ENCODE measurements at places on chromosomes 2 and 18.

DNA sequence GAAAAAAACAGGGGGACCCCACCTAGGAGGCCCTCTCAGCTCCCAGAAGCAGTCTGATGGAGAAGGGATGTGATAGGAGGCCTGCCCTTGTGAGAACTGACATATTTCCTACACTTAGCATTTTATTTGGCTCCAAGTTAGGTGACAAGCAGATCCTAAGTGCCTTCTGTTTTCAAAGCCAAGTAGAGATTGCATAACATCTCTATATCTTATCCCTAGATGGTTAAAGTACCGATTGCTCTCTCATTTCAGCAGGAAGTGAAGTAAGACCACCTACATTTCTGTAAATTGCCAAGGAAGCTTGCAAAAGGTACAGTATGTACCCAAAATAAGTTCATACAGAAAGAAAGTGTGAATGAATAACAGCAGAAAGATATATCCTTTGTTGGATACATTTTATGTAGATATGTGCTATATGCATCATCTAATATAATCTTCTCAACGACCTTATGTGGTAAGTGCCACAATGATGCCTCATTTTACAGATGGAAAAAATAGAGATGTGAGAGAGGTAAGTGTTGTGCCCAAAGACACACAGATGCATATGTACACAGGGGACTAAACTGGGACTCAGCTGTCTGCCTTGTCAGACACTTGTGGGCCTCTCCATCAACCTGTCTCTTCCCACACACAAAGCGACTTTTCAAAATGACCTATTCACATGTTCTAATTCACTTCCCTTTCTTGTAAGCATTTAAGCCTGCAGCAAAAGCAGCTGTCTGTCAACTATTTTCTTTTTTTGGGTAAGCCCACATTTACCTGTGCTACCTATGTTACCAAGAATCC, 38.9 kb downstream of the DHRS9 start:
- no peak for DNase-seq

DNA sequence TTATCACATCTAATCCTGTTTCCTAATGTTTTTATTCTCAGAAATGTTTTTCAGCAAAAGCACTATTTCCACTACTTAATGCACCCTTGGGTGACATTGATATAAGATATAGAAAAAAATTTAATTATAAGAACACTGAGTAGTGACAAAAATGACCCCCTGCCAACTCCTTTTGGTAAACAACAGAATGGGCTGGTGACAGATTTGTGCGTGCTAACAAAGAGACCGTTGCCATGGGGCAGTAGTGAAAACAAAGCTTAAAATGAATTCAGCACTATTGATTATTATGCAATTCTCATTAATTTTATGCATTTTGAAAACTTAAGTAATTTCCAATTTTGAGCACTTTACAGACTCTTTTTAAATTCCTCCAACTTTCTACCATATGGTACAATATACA, 33.1 kb downstream of the RDH14 start:
- no peak for DNase-seq

DNA sequence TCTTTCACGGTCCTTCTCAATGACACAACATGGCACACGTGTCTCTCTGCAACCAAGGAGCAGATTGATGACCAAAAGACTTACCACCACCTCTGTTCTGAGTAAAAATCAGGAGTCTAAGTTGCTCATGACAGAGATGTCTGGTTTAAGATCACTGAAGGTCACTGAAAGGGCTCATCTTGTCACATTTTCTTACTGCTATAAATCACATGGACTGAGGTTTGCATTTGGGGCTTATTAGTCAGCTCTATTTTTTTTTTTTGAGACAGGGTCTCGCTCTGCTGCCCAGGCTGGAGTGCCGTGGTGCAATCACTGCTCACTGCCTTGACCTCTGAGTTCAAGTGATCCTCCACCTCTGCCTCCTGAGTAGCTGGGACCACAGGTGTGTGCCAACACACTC, 19.4 kb downstream of the CFLAR start:
- no peak for DNase-seq

DNA sequence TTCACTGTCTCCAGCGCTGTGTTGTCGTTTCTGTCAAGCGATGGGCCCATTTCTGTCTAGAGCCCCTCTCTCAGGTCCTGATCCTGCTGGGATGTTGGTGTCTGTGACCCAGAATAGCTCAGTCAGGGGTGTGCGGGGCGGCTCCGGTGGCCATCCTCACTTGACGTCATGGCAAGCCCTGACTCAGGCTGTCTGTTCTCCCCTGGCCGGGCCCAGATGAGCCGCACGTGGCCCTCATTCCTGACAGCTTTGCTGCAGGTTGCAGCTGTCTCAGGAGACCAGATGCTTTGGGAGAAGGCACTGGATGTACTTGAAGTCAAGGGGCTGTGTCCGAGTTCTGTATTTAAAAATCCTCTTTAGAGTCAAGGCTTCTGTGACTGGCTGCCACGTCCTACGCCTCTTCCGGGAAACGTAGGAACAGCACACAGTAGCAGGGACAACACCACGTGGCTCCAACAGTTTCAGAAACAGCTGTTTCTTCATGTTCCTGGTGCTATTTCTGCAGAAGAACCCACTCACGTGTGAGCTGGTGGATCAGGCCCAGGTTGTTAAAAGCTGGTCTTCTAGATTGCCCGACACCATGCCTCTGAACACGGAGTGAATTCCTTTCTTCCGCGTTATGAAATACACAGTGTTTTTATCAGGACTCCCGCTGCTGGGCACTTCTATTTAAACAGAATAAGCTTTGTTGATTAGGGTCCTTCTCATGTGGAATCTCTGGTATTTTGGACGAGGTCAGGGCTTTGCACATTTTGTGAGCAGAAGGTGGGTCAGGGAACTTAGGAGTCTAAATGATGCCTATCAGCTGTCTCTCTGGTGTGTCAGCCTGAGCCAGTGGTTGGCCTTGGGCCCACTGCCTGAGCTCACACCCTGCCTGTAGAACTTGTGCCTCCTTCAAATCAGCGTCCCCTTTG, 28.3 kb upstream of the NTSR2 start:
- DNase-seq = peak; percentile 75

DNA sequence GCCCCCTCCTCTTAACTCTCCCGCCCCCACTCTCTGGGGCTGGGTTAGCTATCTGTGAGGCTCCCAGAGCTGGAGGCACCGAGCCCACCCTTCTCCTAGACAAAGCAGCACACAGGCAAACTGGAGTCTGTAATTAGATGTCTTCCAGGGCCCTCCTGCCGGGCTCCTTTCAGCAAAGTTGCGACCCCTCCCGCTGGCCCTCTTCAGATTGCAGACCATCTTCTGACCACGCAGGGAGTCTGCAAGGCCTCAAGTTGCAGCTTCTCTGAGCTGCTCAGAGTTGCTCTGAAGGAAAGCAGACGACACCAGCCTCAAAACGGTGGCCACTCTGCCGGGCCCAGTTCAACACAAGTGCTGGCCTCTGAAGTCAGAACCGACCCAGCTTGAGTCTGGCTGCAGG, 228.4 kb upstream of the COPS8 start:
- no peak for DNase-seq

DNA sequence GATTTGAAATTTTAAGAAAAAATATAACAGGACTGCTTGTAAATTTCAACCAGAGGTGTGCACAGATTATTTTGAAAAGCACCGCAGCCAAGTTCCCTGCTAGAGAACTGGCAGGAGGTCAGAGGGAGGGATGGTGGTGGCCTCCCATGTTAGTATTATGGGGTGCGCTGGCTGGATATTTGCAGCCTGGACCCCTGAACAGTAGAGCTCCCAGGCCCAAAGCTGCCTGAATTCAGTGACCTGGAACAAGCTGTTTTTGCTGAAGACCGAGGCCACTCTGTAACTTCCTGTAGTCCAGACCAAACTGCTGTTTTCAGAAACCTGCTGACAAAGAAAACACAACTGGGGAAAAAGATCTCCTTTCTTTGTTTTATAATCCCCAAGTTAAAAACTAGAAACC, 314.3 kb downstream of the TNS1 start:
- DNase-seq = no peak

GRCh38 chr2:11024259-11024645, 112.5 kb downstream of the KCNF1 start:
- peak; percentile 14 for DNase-seq

DNA sequence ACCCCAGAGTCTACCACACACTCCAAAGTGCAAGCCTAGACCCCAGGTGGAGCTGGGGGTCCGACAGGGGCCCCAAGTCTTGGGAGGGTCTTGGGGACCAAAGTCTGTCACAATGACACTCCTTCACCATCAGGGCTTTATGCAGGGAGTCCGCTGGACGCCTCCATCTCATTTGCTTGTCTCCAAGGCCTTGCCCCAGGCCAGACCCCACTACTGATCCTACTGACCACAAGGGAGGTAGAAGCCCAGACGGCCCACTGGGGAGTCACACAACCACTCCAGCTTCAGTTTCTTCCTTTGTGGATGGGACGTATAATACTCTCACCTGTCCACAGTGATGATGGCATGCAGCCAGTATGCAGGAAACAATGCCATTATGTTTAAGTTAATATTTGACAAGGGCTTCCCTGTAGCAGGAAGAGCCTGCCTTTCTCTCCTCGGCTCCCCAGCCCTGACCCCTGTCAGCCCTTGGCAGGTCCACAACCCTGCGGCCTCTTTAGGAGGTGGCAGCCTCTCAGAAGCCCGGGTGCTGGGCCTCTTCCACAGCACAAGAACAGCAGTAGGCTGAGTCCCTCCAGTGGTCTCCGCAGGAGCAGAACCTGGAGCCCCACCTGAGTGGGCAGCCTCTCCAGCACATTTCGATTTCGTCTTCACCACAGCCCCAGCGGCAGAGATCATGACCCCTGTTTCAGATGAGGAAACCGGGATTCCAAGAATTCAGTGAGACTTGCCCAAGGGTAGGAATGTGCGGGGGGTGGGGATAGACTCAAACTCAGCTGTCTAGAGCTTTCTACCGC, 6.5 kb downstream of the BIN1 start:
- DNase-seq = peak; percentile 26

DNA sequence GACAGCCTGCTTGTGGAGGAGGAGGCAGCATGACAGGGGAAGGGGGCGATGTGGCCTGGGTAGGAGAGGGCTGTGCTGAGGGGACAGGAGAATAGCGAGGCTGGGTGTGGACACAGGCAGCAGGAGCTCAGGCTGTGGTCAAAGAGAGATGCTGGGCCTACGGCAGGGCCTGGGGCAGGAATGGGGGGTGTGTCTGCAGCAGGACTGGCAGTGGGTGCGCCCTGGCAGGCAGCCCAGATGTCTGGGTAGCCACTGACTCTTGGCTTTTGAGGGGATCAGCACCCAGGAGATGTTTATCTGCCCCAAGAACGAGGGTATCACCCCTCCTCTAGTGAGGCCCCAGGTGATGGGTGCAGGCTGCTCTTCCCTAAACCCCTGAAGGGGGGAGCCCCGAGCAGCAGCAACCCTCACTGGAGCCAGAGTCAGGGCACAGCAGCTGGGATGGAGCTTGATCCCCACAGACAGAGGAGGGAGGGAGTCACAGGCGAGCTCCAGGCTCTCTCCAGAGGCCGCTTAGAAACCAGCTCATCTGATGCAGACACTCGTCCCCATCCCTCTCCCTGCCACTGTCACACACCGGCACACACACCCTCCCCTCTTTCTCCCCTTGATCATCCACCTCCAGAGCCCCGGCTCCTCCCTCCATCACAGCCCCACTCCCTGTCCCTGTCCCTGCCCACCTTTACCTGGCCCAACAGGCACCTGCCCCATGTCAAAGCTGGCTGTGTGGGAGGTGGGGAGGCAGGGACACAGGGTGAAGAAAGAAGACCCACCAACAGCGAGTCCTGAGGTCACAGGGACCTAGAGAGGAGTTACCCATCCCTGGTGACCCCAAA, 29.8 kb upstream of the TNS1 start:
- DNase-seq = no peak

GRCh38 chr2:170715062-170715931, at the start of gene SP5:
Gene SP5 (plus strand): TSS chr2:170715337. CDS start chr2:170715513, 176 bp downstream.
- peak; percentile 34 for DNase-seq

DNA sequence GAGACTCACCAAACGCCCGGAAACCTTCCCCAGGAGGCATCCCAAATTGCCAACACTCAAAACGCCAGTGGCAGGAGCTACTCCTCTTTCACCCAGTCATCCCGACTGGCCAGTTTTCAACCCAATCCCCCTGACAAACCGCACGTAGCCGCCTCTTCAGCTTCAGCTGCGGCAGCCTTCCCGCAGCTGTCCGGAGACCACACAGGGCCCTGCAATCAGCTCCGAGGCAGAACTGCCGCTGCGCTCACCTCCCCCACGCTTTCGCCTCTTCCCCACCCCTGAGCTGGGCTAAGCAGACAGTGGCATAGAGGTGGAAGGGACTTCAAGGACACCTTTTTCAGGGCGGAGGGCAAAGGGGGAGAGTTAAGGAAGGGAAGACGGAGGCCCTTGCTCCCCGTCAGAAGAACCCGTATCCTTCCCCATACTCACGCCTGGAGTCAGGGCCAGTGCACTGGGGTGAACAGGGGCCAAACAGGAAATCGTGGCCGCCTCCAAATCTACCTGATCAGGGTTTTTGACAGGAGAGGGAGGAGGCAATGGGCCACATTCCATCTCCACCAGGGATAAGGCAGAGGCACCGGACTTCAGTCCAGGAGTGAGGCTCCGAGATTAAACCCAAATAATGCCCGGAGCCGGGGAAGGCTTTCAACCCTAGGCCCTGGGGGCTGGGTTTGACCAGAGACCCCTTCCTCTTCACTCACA, 16.9 kb downstream of the CYP26B1 start:
- DNase-seq = no peak

DNA sequence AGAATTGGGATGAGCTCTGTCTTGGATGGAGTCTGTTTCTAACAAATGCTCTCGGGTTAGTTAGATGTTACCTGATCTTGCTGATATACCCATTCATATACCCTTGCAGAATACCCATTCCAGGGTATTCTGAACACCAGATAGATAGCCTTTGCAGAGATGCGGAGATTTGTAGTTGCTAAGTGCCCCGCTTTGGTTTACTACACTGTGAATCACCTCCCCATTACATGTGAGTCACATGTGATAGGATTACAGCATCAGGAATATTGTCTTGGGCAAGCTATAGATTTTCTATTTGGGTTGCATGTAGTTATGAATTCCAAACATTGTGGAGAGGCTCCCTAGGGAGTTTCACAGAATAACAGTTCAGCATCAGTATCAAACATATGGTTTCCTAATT, 3.8 kb downstream of the VSNL1 start:
- no peak for DNase-seq

- DNase-seq = no peak
These were observed 782.8 kb downstream of the PLCL1 start for GRCh38 chr2:198587240-198587639.

GRCh38 chr2:146677280-146677679, 1167.5 kb upstream of the ACVR2A start:
- DNase-seq = no peak

DNA sequence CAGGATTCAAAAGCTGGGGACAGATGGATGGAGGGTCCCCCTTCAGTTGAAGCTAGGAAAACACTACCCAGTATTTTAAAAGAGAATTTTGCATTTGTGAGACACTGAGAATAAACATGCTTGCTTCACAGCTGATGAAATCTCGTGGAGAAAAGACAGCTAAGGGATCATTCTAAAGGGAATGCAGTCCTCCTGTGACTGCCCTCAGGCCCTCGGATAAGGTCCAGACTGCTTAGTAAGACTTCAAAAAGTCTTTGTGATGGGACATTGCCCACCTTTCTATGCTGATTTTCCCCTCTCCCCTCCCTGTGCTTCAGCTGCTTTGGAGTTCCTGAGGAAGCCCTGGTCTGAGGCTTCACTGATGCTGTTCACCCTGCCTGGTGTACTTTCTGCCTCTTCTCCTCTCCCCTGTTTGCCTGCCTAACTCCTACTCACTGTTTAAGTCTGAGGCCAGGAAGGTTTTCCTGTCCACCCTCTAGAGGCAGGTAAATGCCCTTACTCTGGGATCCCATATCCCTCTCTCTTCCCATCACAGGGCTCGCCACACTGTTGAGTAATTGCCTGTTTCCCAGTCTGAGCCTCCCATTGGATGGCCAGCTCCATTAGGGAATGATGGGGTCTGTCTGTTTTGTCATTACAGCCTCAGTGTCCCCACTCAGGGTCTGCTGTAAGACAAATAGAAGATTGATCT, 26.6 kb downstream of the POLE4 start:
- no peak for DNase-seq

Data from AG08395 (cell line).